Right atrium auricular region (tissue), 2 donors: ENCODE measurements at places on chromosomes 3 and 15. TPM values are rescaled to one million over a fixed set of nuclear protein-coding genes. Genes with fewer than 3 reads are reported as not detected.

Gene GPR62
- total RNA-seq: 0.12 TPM

DNA sequence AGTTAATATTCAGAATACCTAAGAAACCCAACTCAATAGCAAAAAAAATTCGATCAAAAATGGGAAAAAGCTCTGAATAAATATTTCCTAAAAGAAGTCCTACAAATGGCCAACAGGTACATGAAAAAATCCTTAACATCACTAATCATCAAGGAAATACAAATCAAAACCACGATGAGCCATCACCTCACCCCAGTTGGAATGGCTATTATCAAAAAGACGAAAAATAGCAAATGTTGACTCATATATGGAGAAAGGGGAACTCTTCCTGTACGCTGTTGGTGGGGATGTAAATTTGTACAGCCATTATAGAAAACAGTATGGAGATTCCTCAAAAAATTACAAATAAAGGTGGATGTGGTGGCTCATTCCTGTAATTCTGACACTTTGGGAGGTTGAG, 29.6 kb upstream of the SGO1 start:
- H3K4me1 ChIP-seq: no peaks in the 10 kb centered on the region
- no peaks in the 10 kb centered on the region for H3K36me3 ChIP-seq
- no peak overlapping the region for H3K4me3 ChIP-seq
- no peak for DNase-seq

DNA sequence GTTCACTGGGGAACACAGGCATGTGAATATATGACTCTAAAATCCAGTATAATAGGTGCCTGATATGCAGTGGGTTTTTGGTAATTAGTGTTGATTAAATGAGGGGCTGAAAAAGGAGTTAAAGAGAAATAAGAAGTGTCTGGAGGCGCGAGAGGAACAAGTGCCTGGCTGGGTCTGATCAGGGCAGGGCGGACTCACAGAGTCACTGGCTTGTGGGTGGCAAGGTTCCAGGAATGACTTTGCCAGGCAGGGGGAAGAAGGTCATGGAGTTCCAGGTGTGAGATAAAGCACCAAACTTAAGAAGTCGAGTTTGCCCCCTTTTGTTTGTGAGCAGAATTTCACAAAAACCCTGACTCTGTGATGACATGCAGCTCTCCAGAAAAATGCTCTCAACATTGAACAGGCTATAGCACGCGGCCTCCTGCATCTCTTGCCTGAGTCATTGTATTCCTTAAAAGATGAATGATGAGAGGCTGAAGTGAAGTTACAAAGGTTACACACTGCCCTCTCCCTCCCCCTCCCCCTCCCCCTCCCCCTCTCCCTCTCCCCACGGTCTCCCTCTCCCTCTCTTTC, 63.0 kb upstream of the LMCD1 start:
- H3K4me3 ChIP-seq: no peak overlapping the region
- H3K27ac ChIP-seq: no peak overlapping the region
- H3K27me3 ChIP-seq: no peaks in the 10 kb centered on the region
- no peak for DNase-seq
- H3K36me3 ChIP-seq: no peaks in the 10 kb centered on the region
- H3K4me1 ChIP-seq: peaks cover 22% of the 10 kb centered on the region

- no peaks in the 10 kb centered on the region for H3K4me1 ChIP-seq
- H3K4me3 ChIP-seq: peak overlapping the region; percentile 81
- peak overlapping the region; percentile 99 for H3K27ac ChIP-seq
Measured at GRCh38 chr15:44711743-44712345, 527 bp downstream of the B2M start.

DNA sequence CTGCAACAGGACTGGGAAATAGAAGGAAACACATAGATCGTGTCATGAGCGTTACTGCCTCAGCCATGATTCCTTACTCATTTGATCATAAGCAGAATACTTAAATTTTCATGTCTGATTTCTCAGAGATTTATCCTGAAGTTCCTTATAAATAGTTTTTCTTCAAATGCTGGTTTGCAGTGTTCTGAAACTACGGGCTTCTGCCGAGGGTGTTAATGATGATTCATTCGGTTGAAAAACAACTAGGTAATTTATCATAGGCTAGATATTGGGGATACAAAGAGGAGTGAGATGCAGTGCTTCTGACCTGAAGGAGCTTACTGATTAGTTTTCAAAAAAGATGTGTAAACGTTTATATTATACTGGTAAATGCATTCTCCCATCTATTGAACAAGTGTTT, 428.9 kb downstream of the NLGN1 start:
- H3K27ac ChIP-seq: no peak overlapping the region
- no peaks in the 10 kb centered on the region for H3K36me3 ChIP-seq
- H3K4me3 ChIP-seq: no peak overlapping the region
- no peaks in the 10 kb centered on the region for H3K27me3 ChIP-seq
